HCT116 (cell line): ENCODE measurements at places on chromosomes 5 and 9.

- H3K27ac ChIP-seq: no peak overlapping the region
- no peak overlapping the region for H3K4me3 ChIP-seq
- H3K36me3 ChIP-seq: no peaks in the 10 kb centered on the region
- no peaks in the 10 kb centered on the region for H3K27me3 ChIP-seq
- no peaks in the 10 kb centered on the region for H3K4me1 ChIP-seq
Measured at GRCh38 chr5:116137544-116138378, 52.9 kb downstream of the COMMD10 start.

- H3K36me3 ChIP-seq: no peaks in the 10 kb centered on the region
- no peaks in the 10 kb centered on the region for H3K27me3 ChIP-seq
- H3K27ac ChIP-seq: peak overlapping the region; percentile 18
Measured at GRCh38 chr9:128733256-128733655, 9.3 kb upstream of the ZDHHC12 start.

- H3K4me1 ChIP-seq: no peaks in the 10 kb centered on the region
- no peak overlapping the region for H3K27ac ChIP-seq
- no peaks in the 10 kb centered on the region for H3K36me3 ChIP-seq
- H3K4me3 ChIP-seq: no peak overlapping the region
Measured at GRCh38 chr9:124502711-124503702, 4.2 kb downstream of the NR5A1 start.

GRCh38 chr5:160312960-160313727, 780 bp upstream of the CCNJL start:
- no peaks in the 10 kb centered on the region for H3K27me3 ChIP-seq
- peaks cover 14% of the 10 kb centered on the region for H3K4me1 ChIP-seq
- H3K36me3 ChIP-seq: no peaks in the 10 kb centered on the region
- H3K27ac ChIP-seq: peak overlapping the region; percentile 29; the same call in 1 of the 2 replicates
- H3K4me3 ChIP-seq: peak overlapping the region; percentile 71
- DNase-seq: no peak
